CD4-positive, alpha-beta T cell (primary cell): ENCODE measurements at places on chromosomes 2 and 18. TPM values are rescaled to one million over a fixed set of nuclear protein-coding genes. Genes with fewer than 3 reads are reported as not detected.

GRCh38 chr2:206189691-206190090 lies 30.0 kb downstream of the EEF1B2 start:
- no peak for DNase-seq

DNA sequence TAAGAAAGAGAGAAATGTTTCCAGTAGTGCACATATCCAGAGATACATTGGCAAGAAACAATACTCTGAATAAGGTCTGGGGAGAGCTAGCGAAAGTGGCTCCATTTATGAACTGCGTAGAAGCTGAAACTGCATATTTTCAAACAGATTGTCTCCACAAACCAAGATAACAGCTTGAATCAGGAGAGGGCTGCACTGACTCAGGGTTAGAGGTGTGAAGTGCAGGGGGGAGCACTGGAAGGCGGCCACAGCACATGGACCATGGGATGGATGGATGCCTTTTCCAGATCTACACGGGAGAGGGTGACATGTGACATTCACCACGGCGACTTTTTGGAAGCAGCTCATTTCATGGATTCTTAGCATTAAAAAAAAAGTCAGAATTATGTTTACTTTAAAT lies 729.4 kb downstream of the RNF144A start:
- no peak for DNase-seq

The RBFA gene
- total RNA-seq = 12.3 TPM

The CERKL gene
- not detected for total RNA-seq

- no peak for DNase-seq
Observed at GRCh38 chr18:79574938-79575525, 104.6 kb upstream of the CTDP1 start.

GRCh38 chr2:132871831-132872230 lies 201.8 kb upstream of the LYPD1 start:
- DNase-seq = no peak

The PPP1R1C gene
- total RNA-seq = not detected

- no peak for DNase-seq
Observed at GRCh38 chr2:3631161-3631850, 26.7 kb upstream of the ALLC start.

DNA sequence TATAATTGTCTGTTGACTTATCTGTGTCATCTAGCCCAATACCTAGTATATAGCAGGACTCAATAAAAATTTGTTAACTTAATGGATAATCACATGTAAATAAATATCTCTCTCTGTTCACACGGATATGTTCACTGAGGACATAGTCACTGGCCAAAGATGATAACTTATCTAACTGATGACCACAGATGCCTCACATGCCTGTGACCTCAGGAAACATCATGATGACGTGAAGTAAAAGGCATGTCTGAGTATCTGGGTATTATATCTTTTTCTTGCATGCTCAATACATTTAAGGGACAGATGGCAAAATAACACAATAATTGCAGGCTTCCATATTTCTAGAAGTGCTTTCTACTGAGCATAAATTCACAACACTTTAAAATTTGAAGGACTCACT lies 41.4 kb upstream of the PARD3B start:
- no peak for DNase-seq

- no peak for DNase-seq
Observed at GRCh38 chr18:9017905-9018227, 84.6 kb upstream of the NDUFV2 start.

DNA sequence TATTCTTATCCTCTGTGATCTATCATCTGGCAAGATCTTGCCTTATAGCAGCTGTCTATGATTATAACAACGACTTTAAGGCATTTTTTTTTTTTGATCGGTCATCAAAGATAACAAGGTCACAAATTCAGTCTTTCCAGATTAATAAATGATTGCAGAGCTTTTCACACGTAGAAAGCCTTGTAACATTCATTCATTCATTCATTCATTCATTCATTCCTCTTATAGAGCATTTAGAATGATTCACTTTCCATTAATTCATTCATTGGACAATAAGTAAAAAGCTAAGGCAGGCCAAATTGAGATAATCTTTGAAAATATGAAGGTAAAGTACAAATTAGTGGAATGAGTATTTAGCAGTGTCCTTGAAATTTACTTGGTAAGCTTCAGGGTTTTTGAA lies 223.7 kb downstream of the NUP35 start:
- no peak for DNase-seq

- DNase-seq = no peak
Observed at GRCh38 chr2:102226612-102227391, 40.0 kb downstream of the IL1RL2 start.

- DNase-seq = no peak
Observed at GRCh38 chr2:41859615-41860514, 188.0 kb upstream of the PKDCC start.

The BMP10 gene
- not detected for total RNA-seq

The SERPINB3 gene
- total RNA-seq = not detected

GRCh38 chr2:225032246-225032645 lies 10.0 kb downstream of the DOCK10 start:
- DNase-seq = no peak

The DOCK10 gene
- 209 TPM for total RNA-seq

DNA sequence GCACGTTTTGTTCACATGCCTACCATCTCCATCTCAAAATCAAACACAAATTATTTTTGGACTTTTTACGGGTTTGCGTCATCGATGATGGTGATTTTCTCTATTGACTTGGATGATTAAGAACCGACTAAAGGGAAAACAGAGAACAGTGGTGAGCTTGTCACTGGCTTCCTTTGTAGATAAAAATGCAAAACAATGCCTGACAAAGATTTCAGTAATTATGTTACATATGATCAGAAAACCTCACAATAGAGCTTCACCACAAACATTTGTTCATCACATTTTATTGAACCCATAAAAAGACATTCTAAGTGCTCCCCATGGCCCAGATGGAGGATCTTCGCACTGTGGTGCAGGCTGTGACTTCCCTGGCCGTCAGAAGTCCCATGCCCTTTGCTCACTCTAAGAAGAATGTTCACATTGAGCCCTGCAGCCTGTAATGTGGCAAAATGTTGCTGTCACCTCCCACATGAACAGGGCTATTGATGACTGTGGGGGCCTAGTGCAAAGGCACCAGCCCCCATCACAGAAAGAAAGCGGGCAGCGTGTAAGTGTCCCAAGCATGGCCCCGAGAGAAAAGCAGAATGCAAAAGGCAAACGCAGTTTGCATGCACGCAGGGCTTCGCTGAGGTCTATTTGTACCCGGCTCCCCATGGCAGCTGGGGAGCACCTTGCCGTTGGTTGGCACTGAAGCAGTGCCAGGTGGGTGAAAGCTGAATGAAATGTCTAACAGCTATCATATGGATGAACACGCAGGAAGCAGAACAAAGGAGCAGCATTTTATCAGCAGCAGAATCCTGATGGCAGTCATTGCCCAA lies 60.6 kb downstream of the BCL2 start:
- DNase-seq = no peak

DNA sequence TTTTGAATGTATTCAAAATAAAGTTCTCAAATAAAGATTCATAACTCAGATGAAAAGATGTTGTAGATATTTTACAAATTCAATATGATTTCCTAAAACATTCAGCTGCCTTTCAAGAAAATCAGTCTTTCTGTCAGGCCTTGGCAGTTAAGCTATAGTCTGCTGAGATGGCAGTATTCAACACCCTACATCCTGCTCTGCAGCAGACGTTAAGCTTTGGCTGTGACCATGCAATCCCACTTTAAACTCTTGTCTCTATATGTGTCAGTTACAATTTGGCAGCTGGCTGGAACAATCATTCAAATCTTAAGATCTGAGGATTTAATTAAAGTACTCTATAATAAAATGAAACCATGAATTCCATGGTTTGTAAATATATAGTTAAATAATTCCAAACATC lies 567.3 kb upstream of the ZNF804A start:
- no peak for DNase-seq

The TMEM169 gene
- 0.27 TPM for total RNA-seq

GRCh38 chr18:35466334-35466733 lies 31.4 kb downstream of the INO80C start:
- DNase-seq = no peak

DNA sequence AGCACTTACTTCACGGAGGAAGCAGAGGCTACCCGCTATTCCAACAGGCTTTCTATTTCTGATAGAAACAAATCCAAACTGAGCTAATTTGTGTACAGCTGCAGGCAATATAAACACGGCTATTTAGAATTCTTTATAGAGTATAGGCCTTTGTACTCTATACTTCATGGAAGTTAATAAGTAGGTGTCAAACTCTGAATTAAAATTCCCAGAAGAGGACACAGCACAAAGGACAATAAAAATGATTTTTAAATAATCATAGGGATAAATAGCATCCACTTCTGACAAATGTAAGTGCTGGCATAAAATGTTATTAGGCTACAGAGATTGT lies 261.5 kb downstream of the AFF3 start:
- no peak for DNase-seq

DNA sequence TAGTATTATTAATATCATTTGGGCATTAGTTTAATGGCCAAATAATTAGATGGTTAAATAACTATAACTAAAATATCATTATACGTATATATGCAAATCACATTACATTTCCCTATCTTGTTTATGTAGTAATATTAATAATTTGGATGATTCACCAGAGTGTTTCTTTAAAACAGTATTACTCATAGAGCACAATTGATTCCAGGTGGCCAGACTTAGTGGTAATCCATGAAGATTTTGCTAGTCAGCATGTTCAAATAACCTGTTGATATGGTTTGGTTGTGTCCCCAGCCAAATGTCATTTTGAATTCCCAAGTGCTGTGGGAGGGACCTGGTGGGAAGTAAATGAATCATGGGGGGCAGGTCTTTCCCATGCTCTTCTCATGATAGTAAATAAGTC lies 782.3 kb downstream of the LRP1B start:
- no peak for DNase-seq

The KIF1A gene
- total RNA-seq = not detected

The MYO3B gene
- total RNA-seq = not detected

The HOXD13 gene
- not detected for total RNA-seq

DNA sequence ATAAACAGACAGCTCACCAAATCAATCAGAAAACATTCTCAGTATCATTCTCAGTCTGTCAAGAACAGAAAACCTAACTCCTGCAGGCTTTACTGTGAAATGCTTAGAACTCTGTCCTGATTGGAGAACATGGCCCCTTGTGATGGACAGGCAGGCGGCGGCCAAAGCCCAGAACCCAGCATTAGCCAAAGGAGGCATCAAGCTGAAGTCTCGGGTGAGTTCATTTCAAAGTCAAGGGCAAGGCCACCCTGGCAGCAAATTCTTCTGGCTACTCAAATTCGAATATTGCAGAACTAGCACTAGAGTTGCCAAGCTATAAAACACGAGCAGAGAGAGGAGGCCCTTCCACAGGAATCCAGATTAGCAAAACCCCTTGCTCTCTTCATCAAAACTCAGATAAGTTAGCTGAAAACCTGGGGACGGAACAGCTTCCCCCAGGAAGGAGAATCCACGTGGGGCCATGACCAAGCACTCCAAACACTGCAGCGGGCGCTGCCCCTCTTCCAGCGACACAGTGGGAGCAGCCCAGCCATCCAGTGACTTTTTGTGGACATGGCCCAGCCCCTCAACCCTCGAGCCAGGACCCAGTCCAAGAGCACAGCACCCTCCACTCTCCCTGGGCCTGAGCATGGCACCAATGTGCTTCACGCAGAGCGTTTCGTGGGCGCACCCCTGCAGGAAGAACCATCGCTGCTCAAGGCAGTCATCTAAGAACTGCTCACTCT lies 98.6 kb downstream of the HDAC4 start:
- DNase-seq = no peak

- DNase-seq = no peak
Observed at GRCh38 chr18:23405636-23406035, 47.5 kb upstream of the RIOK3 start.

GRCh38 chr2:217743407-217743806 lies 259.4 kb downstream of the TNS1 start:
- no peak for DNase-seq

GRCh38 chr2:226135861-226136548 lies 663.6 kb downstream of the IRS1 start:
- no peak for DNase-seq

- no peak for DNase-seq
Observed at GRCh38 chr2:219612577-219613286, 14.7 kb upstream of the SLC4A3 start.

The IL1A gene
- total RNA-seq = not detected

The RSAD2 gene
- total RNA-seq = 4.6 TPM

DNA sequence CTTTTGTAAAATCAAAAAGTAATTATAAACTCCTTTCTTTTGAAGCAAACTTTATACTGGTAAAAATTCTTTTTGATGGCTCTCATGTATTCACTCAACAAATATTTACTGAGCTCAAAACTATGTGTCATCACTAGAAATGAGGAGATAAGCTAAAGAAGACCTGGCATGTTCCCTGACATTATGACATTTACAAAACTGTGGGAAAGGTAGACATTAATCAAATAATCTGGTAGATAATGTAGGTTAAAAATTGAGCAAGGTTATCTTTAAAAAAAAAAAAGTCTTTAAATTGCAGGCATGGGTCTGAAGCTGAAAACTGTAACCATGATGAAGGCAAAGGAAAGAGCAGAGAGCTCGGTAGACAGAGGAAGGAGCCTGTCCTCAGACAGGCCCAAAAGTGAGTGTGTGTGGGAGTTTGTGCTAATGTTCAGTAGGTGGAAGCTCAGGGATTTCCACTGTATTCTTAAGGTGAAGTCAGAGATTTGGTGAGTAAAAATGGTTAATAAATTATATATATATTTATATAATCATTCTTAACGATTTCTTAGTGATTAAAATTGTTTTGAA lies 612.9 kb downstream of the LRP1B start:
- no peak for DNase-seq

The MAP3K2 gene
- 103 TPM for total RNA-seq

DNA sequence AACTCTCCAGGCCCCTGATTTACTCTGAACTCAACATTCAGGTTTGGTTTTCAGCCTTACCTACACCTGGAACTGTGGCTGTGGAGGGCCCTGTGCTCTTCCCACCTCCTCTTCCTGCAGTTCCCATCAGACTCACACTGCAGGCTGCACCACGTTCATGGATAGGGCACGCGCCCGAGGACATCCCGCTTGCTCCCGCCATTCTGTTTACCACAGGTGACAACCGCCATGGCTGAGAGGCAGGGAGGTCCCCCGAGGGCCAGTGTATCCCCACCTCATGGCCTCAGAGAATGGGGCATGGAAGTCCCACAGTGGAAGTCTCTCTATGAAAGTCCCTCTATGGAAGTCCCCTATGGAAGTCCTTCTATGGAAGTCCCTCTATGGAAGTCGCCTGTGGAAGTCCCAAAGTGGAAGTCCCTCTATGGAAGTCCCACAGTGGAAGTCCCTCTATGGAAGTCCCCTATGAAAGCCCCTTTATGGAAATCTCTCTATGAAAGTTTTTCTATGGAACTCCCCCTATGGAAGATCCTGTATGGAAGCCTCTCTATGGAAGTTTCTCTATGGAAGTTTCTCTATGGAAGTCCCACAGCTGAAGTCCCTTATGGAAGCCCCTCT lies 358.4 kb upstream of the SALL3 start:
- no peak for DNase-seq

DNA sequence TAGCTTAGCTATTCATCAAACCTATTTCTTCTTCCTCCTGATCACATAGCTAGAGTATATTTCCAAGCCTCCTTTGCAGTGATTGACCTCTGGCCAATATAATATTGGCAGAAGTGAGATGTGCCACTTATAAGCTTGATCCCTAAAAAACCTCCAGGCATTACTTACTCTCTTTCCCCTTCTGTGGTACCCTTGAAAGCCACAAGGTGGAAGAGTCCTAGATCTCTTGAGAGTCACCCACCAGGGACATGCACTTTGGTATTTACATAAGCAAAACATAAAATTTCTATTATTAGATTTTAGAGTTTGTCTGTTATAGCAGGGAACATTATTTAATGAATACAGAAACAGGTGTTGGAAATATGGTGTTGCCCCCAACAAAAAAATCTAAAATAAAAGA lies 112.0 kb downstream of the EXOC6B start:
- DNase-seq = no peak

The IL36B gene
- not detected for total RNA-seq
